T-helper 1 cell treated with Interleukin-12 subunit alpha and Interleukin-12 subunit beta and Interleukin-4 antibody, amounts not matched to agents 30 ng/mL and 1 ng/mL, for 36 hours (primary cell): ENCODE measurements at places on chromosomes 7 and 10. TPM values are rescaled to one million over a fixed set of nuclear protein-coding genes. Genes with fewer than 3 reads are reported as not detected.

Gene LRRC18
- total RNA-seq: not detected in 2 replicates

Gene MEIG1
- not detected in 2 replicates for total RNA-seq

Gene RAB19
- 16.3 and 16.5 TPM in 2 replicates for total RNA-seq

Gene ANKRD22
- 0.42 TPM in 1 of 2 replicates, not detected in the other for total RNA-seq

Gene LRMDA
- total RNA-seq: not detected in 2 replicates

Gene PLAU
- total RNA-seq: 1.1 and 1.5 TPM in 2 replicates

Gene IDE
- 38.9 and 45.3 TPM in 2 replicates for total RNA-seq

Gene PPIF
- total RNA-seq: 172 and 173 TPM in 2 replicates

Gene MDFIC
- 75.2 and 81.9 TPM in 2 replicates for total RNA-seq

Gene VPS41
- total RNA-seq: 66.0 and 70.6 TPM in 2 replicates

Gene TNKS2
- total RNA-seq: 34.7 and 35.4 TPM in 2 replicates

Gene ZP3
- 5.5 and 6.6 TPM in 2 replicates for total RNA-seq

Gene PHYH
- total RNA-seq: 9.3 and 10.2 TPM in 2 replicates

Gene SPRN
- not detected in 2 replicates for total RNA-seq

Gene ZNF804B
- not detected in 2 replicates for total RNA-seq

Gene CBLL1
- total RNA-seq: 47.9 and 49.8 TPM in 2 replicates

Gene SYCE1
- 0.25 and 0.32 TPM in 2 replicates for total RNA-seq

Gene FBXL15
- total RNA-seq: 14.6 and 15.1 TPM in 2 replicates

Gene LIMK1
- 19.5 and 20.6 TPM in 2 replicates for total RNA-seq

Gene BAMBI
- not detected in 2 replicates for total RNA-seq

Gene FRA10AC1
- 16.7 and 17.7 TPM in 2 replicates for total RNA-seq

Gene CYP3A4
- not detected in 2 replicates for total RNA-seq

Gene IGF2BP3
- 1.7 and 2.2 TPM in 2 replicates for total RNA-seq

Gene TMEM254
- total RNA-seq: 17.2 and 17.4 TPM in 2 replicates

Gene MYL10
- total RNA-seq: not detected in 2 replicates

Gene CPA1
- total RNA-seq: not detected in 2 replicates

Gene NRG3
- not detected in 2 replicates for total RNA-seq

Gene AOAH
- total RNA-seq: 20.8 and 28.1 TPM in 2 replicates

Gene PLAC9
- not detected in 2 replicates for total RNA-seq

Gene NAT16
- total RNA-seq: not detected in 2 replicates

Gene STOX1
- 0.37 and 0.42 TPM in 2 replicates for total RNA-seq

Gene EPHA1
- total RNA-seq: 0.20 and 0.66 TPM in 2 replicates

Gene SCRN1
- total RNA-seq: 1.0 TPM in 2 replicates

Gene PDE6C
- not detected in 2 replicates for total RNA-seq

Gene LEP
- not detected in 2 replicates for total RNA-seq

Gene SGCE
- 0.32 and 0.46 TPM in 2 replicates for total RNA-seq

Gene EPO
- not detected in 2 replicates for total RNA-seq

Gene C7orf57
- total RNA-seq: 0.10 TPM in 1 of 2 replicates, not detected in the other

Gene NPFFR1
- not detected in 2 replicates for total RNA-seq

Gene CFAP58
- total RNA-seq: 0.15 and 0.34 TPM in 2 replicates

Gene LIPM
- not detected in 2 replicates for total RNA-seq

Gene HACD1
- 0.27 TPM in 1 of 2 replicates, not detected in the other for total RNA-seq

Gene SPDYE11
- not detected in 2 replicates for total RNA-seq

Gene PNLIPRP1
- total RNA-seq: not detected in 2 replicates

Gene ANKRD61
- 0.49 TPM in 1 of 2 replicates, not detected in the other for total RNA-seq

Gene GPR141
- not detected in 2 replicates for total RNA-seq

Gene KAT6B
- total RNA-seq: 27.7 and 29.5 TPM in 2 replicates

Gene CALCR
- not detected in 2 replicates for total RNA-seq
